ENCODE measurements at places on chromosomes 1 and 21.
A peak's percentile ranks its signal among the peaks of the same experiment; 100 is the strongest.

DNA sequence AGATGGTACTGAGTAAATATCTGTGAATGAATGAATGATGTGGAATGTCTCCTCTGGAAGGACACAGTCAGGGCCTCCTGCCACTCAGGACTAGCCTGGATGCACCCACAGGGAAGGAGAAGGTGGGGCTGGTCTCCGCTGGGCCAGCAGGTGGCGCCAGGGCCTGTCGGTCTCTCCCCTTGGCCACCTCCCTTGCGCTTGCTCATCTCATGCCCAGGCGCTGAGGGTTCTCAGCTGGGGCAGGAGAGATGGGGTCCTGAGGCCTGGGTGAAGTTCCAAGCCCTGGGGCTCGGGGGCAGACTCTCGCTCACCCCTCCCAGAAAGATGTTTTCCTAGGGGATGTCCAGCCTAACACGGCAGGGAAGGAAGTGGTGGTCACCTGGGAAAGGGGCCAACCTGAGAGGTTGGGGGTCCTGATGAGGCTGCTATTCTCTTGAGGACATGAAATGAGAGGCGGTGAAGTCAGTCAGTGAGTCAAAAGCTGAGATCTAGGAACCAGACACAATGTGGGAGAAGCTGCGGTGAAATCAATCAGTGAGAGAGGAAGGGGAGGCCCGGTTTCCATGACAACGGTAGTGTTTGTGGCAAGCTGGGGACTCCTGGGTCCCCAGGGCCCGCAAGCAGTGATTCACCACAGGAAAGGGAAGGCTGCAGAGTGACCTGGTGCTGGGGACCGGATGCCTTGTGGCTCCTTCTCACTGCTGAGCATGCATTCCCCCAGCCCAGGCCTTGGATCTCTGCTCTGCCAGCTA, 14.6 kb upstream of the MEX3A start:
- DNase-seq: peak; percentile 92

DNA sequence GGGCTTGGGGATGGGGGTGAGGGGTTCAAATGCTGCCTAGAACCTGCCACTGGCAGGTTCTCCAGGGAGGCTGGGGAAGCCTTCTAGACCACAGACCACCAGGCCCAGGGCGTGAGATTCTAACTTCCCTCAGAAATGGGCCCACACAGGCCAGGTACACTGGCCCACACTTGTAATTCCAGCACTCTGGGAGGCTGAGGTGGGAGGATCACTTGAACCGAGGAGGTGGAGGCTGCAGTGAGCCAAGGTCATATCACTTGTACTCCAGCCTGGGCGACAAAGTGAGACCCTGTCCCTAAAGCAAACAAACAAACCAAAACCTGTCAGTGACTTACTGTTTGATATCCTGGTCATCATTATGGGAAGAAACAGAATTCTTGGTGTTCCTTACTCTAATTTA, 31.7 kb downstream of the OPTC start:
- DNase-seq: no peak

- no peak for DNase-seq
These were observed 322.8 kb downstream of the TTLL7 start for GRCh38 chr1:83676106-83676505.

GRCh38 chr21:37877888-37878684, 38.2 kb downstream of the KCNJ6 start:
- no peak for DNase-seq

- DNase-seq: no peak
These were observed 11.1 kb upstream of the RAB42 start for GRCh38 chr1:28580722-28581530.

- no peak for DNase-seq
These were observed 25.1 kb upstream of the RNF186 start for GRCh38 chr1:19840228-19840627.

GRCh38 chr1:177976596-177976995, 6.7 kb upstream of the SEC16B start:
- no peak for DNase-seq

- DNase-seq: no peak
These were observed 12.8 kb downstream of the RNF2 start for GRCh38 chr1:185058110-185058509.

DNA sequence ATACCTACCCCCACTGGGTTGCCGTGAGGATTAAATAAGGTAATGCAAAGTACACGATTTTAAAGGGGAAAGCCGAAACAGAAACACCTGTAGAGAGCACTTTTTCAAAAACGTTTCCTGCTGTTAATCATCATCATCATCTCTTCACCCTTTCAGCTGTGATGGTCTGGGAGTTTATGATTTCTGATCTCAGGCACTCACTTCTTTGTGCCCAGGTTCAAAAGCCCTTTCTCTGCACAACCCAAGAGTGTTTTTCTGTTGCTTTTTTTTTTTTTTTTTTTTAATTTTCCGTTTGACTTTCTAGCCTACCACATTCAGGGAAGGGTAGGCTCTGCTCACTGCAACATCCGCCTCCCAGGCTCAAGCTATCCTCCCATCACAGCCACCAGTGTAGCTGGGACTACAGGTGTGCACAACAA, 936 bp upstream of the UBXN11 start:
- DNase-seq: no peak
